ENCODE measurements at places on chromosomes 7 and 10.

DNA sequence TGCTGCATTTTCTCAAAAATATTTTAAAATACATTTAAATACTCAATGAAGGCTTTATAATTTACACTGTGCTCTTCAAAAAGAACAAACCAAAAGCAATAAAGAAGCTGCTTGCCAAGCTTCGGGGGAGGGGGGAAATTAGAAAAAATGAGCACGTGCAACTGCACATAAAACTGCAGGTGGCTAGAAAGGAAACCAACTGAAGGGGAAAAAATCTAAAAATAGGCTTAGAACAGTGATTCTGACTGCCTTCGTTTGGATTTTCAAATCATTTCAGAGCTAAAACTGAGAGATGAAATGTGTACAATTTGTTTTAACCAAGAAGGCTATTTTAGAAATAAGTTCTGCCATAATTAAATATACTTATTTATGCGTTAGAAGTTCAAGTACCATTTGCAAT lies 61.4 kb downstream of the ABI1 start:
- peak; percentile 59 for ATAC-seq

DNA sequence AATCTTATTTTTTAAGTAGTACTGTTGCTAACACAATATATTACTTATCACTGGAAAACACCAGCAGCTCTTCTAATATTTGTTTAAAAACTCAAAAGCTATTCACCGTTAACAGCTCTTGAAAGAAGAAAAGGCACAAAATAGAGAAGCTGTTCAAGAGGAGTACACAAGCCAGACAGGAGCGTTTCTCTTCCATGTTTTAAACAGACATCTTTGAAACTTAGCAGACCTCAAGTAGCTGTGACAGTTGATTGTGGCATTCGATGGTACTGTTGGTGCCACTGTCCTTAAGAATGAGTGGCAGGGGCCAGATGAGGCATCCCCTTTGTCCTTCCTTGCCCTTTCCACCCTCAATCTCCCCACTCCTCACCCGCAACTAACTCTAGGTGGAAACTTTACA lies 81.6 kb upstream of the PRR15 start:
- no peak for ATAC-seq

GRCh38 chr7:22566176-22566575 lies 66.2 kb upstream of the STEAP1B start:
- no peak for ATAC-seq

DNA sequence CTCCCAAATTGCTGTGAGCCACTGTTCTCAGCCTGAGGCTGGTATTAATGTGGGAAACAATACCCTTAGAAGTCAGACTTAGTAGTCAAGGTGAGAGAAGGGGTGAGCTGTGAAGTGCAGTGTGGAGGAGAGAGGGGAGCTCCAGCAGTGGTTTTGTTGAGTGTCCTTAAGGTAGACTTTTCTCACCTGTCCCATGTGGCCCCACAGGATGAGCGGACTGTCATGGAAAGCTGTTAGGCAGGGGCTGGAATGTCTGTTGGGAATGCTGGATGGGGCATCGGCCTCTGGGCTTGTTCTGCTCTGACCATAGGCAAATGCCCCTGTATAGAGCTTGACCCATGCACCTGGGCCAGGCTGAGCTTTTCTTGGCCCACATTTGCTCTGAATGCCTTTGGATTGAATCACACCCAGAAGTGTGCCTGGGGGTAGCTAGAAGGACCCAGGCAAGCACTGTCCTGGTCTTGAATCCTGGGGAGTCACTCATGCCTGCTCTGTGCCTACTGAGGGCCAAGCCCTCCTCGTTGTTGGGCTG lies 36.3 kb upstream of the SH2D4B start:
- ATAC-seq: no peak

DNA sequence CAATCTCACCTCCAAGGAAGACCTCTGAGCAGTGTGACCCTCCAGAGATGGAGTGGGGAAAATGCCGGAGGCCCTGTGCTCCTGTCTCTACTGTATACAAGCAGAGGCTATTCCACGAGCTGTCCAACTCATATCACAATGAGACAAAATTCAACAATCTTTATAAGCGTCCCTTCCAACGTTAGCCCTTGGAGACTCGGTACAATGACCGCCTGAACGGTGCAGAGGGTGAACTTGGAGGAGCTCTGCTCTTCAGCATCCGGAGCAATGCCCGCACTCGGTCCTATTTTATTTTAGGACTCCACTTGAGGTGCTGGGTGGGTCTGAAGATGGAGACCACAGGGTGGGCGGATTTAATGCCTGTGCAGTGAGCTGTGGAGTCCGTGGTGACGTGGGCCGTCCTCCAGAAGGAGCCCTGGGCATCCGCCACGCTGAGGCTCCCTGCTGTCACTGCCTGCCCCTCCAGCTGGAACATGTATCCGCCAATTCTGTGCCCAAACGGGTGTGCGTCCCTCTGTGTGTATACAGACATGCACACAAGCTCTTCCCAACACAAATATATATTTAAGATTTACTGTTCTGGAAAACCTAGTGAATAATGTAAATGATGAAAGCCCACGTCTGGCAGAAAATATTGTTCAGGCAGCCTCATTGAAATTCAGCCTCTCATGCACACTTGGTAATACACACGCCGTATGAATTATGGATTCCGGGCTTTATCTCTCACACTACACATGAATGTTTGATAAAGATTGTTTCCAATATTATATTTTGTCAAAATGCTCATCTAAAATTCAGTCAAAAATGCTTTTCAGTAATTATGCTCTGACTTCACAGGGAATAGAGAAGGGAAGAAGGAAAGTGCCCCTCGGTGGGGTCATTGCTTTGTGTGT lies 239.9 kb upstream of the ZMIZ1 start:
- no peak for ATAC-seq

DNA sequence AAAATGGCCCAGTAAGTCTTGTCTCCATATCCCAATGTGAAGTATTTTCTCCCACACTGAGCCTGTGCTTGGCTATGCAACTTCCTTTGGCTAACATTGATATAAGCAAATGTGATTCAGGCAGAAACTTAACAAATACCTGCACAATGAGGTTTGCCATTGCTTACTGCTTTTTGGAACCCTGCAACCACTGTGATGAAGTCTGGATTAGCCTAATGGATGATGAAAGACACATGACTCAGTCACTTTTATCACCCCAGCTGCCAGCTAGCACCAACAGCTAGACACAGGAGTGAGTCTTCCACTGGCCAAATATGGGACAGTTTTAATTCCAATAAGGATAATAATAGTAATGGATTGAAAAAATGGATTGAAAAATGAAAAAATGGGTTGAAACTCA lies 854.5 kb downstream of the GRM8 start:
- ATAC-seq: no peak

GRCh38 chr10:107561136-107561650 lies 396.7 kb upstream of the SORCS1 start:
- ATAC-seq: no peak

DNA sequence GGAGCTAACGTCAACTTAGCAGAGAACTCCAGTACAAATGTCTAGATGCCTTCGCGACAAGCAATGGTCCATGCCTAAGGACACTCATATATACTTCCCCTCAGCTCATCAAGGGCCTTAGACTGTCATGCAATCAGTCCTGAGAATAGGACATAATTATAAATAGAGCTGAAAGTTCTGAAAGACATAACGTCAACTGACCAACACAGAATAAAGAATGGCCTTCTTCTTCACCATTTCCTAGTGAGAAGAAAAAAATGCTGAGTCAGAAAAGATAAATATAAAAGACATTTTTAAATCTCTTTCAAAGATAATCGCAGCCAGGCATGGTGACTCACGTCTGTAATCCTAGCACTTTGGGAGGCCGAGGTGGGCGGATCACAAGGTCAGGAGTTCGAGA lies 83.2 kb downstream of the ARMH3 start:
- ATAC-seq: no peak

GRCh38 chr7:156155988-156156733 lies 343.9 kb upstream of the SHH start:
- peak; percentile 45 for ATAC-seq

DNA sequence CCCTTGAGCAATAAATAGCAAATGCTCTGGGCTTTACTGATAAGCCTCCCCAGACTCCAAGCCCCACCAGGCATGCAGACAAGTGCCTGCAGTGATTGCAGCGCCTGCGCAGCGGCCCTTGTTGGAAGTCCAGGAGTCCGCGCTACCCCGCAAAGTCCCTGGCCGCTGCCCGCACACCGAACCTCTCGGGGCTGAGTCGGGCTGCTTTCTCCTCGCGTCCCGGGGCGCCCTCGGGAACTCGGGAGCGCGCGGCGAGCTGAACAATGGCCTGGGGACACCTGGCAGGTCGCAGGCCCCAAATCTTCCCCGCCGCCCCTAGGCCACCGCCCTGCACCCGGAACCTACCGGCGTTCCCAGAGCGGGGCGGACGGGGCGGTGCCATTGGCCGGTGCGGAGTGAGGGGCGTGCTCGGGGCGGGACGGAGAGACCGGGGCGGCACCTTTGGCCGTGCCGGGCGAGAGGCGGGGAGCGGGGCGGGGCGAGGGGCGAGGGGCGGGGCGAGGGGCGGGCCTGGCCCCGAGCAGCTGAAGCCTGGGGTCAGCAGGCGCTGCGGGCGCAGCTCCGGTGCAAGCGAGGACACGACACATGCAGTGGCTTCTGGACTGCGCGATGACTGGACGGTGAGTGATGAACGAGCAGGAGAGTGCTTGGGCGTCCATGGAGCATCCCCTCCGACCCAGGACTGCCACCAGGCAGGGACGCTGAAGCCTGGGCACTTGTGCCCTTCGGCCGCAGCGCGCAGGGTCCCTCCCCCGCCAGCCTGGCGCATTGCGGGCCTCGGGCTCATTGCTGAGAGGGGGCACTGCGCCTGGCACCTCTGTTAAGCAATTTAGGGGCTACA lies at the start of gene RASSF4:
RASSF4 (plus strand) TSS at position 556 of the 841 bp plus-strand sequence. CDS start 10,401 bp downstream, outside the sequence.
- peak; percentile 100 for ATAC-seq

GRCh38 chr7:12638851-12639456 lies 48.5 kb upstream of the ARL4A start:
- no peak for ATAC-seq

GRCh38 chr7:132810561-132810960 lies 234.3 kb upstream of the PLXNA4 start:
- ATAC-seq: no peak

DNA sequence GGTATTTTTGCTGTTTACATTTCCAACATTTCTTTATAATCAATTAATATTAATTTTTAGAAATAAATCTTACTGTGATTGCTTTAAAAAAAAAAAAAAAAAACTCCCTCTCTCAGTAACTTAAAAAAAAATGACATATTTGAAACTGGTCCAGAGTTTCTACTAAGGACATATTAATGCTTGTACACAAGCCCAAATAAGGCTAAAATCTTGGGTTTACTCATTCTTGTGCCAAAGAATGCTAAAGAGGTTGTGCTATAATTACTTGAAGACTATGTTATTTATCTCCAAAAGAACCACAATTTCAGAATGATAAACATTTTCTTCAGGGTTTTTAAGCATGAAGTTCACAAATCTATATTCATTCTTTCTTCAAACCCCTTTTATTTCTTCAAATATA lies 39.4 kb upstream of the PHF14 start:
- no peak for ATAC-seq

- ATAC-seq: no peak
These were observed 76.5 kb downstream of the JAZF1 start for GRCh38 chr7:28104041-28104541.
